ENCODE measurements at places on chromosomes 5 and 9. TPM values are rescaled to one million over a fixed set of nuclear protein-coding genes. Genes with fewer than 3 reads are reported as not detected.

DNA sequence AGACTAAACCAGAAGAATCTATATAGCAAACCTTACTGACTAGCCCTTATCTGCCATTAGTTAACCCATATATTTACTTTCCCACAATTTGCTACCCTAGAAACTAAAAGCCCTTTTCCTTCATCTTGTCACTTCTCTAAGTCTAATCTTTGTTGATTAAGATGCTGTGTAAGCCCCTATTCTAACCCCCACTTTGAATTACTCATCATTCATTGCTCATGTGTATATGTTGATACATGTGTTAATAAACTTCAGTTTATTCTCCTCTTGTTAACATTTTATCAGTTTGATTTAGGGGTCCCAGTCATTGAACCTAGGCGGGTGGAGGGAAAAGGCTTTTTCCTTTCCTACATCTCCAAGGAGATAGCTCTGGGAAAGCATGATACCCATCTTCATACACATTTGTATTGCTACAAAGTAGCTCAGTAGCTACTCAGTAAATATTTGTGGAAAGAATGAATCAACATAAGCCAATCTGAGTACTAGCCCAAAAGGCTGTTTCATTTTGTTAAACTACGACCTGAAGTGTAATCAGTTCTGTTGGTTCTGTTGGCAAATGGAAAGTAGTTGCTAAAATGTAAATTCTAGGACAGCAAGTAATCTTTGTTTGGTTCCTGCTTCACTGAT, 35.1 kb upstream of the NDFIP1 start:
- DNase-seq, result no peak

- DNase-seq, result no peak
Measured at GRCh38 chr5:135210286-135211055, 176.4 kb upstream of the PITX1 start.

DNA sequence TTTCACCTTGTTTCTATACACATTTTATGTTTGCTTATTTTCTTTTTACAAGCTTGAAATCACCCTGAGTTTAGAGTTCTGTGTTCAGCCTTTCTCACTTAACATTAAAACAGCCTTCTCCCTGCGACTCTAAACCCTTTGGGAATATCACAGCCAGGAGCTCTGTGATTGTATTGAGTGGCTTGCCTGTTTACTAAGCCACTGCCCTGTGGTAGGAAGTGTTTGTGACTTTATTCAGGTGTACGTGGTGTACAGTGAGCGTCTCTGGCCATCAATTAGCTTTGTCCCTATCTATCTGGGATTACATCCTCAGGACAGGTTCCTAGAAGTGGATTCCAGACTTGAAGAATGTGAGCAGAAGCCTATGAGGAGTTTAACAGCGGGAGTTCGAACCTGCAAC, 11.0 kb upstream of the NEURL1B start:
- DNase-seq, result no peak

DNA sequence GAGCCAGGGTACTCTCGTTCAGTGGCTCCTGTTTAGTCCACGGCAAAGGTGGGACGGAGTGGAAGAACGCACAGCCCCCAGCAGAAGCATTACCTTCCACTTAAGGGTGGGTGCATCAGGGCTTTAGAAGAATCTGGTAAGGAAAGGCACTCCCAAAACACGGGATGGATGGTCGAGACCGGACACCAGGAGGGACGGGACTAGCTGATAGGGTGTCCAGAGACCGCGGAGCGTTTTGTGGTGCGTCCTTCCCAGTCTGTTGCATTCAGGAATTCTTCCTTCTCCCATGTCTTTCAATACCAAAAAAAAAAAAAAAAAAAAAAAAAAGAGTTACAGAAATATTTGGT, 545 bp upstream of the CTSV start:
- DNase-seq, result peak; percentile 18

GRCh38 chr9:79652598-79652997, 80.8 kb downstream of the TLE4 start:
- no peak for DNase-seq

- DNase-seq, result no peak
Measured at GRCh38 chr5:56313004-56313531, 79.9 kb upstream of the ANKRD55 start.

Gene TAF11L14
- total RNA-seq, result not detected

Gene SLC1A3
- total RNA-seq, result 7.9 TPM

Gene RAD1
- total RNA-seq, result 28.7 TPM

Gene SLCO6A1
- total RNA-seq, result not detected

Gene GFPT2
- 0.12 TPM for total RNA-seq

Gene SPATA31A3
- not detected for total RNA-seq

Gene ANKDD1B
- 1.6 TPM for total RNA-seq

Gene FGF18
- 0.61 TPM for total RNA-seq

Data from Calu3 (cell line).